Neural crest cell (in vitro differentiated cells): ENCODE measurements at places on chromosomes 3 and 15. TPM values are rescaled to one million over a fixed set of nuclear protein-coding genes. Genes with fewer than 3 reads are reported as not detected.

The SGO1 gene
- 33.3 and 34.8 TPM in 2 replicates for total RNA-seq

- peaks cover 15% of the 10 kb centered on the region for H3K4me1 ChIP-seq
- H3K36me3 ChIP-seq = no peaks in the 10 kb centered on the region
- no peak overlapping the region for H3K27ac ChIP-seq
- no peaks in the 10 kb centered on the region for H3K27me3 ChIP-seq
- H3K4me3 ChIP-seq = no peak overlapping the region
- no peak for DNase-seq
Measured at GRCh38 chr3:31077826-31078225, 183.4 kb upstream of the GADL1 start.

DNA sequence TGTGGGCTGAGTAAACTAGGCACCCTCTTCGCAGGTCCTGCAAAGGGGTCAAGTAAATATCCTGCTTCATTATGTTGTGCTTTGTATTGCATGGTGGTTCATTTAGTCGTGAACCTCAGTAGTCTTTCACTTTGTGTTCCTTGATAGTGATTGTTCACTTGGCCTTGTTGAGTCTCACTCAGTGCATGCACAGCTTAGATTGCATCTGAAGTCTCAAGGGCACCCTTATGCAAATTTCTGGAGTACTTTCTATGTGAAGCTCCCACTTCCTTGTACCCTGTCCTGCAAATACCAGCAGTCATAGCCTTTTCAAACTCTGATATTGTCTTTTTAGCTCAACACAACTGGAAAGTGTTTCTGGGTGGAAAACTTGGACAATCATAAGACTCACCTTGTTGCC, 519.2 kb downstream of the NAALADL2 start:
- no peak overlapping the region for H3K4me3 ChIP-seq
- H3K27ac ChIP-seq = no peak overlapping the region
- no peaks in the 10 kb centered on the region for H3K27me3 ChIP-seq
- H3K36me3 ChIP-seq = no peaks in the 10 kb centered on the region

DNA sequence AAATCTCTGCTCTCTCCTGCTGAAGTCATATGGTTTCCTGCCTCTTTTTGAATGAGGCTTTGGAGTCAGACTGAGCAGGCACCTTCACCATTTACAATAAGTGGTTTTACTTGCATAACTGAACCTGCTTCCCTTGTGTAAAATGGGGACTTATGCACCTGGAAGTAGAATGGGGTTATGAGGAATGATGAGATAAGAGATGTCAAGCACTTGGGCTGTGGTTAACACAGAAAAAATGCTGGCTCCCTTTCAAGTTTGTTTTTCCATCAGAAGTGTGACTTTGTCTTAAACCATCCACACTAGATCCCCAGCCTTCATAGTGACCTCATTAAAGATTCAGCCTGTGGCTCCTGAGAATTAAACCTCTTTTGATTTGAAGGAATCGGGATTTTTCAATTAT, 5.2 kb downstream of the EXOSC7 start:
- no peak overlapping the region for H3K4me3 ChIP-seq
- peaks cover 10% of the 10 kb centered on the region for H3K36me3 ChIP-seq
- DNase-seq = no peak
- no peaks in the 10 kb centered on the region for H3K27me3 ChIP-seq
- peaks cover 19% of the 10 kb centered on the region for H3K4me1 ChIP-seq

DNA sequence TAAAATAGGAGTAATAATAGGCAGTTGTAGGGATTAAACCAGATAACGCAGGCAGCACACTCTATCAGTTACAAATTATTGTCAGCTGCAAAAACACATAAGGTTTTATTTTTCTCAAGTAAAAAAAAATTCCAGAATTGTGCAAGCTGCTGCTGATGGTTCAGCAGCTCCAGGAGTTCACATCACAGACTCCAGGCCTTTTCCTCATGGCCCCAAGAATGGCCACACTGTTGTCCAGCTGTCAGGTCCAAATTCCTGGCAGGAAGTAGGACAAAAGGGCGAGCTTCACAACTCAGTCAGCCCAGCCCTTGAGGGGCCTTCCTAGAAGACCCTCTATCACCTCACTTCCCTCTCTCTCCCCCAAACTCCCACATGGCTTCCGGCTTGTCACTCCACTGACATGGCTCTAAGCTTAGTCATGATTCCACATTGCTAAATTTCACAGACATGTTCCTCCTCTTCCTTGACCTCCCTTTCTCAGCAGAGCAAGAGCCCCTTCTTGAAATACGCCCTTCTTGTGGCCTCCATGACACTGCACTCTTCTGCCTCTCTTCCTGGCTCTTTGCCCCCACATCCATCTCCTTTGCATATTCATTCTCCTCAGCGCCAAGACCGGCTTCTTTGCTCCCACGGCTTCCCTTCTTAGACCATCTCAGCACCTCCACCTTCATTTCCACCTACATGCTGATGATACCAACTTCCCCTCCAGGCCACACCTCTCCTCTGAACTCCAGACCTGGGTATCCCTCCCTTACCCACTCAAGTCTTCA, 27.4 kb upstream of the FAM174B start:
- no peaks in the 10 kb centered on the region for H3K36me3 ChIP-seq
- no peak for DNase-seq
- no peaks in the 10 kb centered on the region for H3K27me3 ChIP-seq
- H3K4me1 ChIP-seq = peaks cover 13% of the 10 kb centered on the region
- H3K27ac ChIP-seq = no peak overlapping the region
- no peak overlapping the region for H3K4me3 ChIP-seq
